ENCODE measurements at places on chromosomes 2 and 18.

GRCh38 chr2:214989187-214989586 lies 149.2 kb downstream of the ABCA12 start:
- DNase-seq = no peak

- DNase-seq = no peak
Observed at GRCh38 chr18:24427484-24427883, 1.0 kb downstream of the IMPACT start.

DNA sequence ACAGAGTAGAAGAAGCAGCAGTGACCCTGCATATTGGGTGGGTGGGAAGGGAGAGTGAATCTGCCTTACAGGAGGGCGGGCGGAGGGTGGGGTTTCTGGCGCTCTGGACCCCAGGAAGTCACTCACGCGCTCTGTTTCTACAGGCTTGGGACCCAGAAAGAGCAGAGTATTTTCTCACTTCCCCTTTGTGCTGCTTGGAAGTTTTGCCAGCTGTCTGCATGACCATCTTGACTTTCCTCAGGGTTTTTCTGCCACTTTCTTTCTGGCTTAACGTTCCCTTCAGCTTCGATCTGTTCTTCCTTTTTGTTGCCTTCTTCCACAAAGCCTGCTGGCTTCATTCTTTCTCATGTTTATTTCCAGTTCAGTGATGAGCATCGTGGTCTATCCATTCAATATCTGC lies 383.1 kb downstream of the GALR1 start:
- DNase-seq = no peak

GRCh38 chr2:129765326-129765677 lies 214.2 kb upstream of the RAB6C start:
- no peak for DNase-seq

- no peak for DNase-seq
Observed at GRCh38 chr18:36889742-36890141, 60.8 kb downstream of the KIAA1328 start.

Measured in GM06990 (cell line).